ENCODE measurements at places on chromosomes 5 and 9.

GRCh38 chr9:87546704-87547103 is 49.0 kb downstream of the DAPK1 start:
- no peak for DNase-seq

DNA sequence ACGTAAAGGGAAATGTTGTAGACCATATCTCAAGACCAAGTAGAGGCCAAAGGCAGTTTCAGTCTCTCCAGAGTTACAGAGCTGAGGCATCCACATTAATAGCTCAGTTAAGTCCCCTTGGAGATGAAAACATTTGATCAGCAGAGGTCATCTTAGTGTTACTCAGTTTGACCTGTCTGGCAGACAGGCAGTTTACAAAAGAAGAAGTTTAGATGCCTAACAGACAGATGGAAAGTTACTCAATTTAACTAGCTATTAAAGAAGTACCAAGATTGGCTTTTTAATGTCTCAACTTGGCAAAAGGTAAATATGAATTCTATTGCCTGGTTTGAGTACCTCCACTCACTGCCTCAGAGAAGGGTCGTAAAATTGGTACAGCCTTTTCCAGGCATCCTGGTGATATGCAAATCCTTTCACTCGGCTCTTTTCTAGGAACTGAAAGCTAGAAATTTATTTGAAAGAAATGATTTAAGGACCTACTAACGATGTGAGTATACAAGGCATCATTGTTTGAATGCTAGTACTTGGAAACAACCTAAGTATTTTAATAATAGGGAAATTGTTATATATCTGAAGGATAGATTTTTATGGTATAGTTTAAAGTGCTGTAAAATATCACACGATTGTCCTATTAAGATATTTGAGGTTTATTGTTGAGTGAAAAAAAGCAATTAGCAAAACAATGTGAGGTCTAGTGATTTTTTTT is 14.8 kb downstream of the ACO1 start:
- no peak for DNase-seq

DNA sequence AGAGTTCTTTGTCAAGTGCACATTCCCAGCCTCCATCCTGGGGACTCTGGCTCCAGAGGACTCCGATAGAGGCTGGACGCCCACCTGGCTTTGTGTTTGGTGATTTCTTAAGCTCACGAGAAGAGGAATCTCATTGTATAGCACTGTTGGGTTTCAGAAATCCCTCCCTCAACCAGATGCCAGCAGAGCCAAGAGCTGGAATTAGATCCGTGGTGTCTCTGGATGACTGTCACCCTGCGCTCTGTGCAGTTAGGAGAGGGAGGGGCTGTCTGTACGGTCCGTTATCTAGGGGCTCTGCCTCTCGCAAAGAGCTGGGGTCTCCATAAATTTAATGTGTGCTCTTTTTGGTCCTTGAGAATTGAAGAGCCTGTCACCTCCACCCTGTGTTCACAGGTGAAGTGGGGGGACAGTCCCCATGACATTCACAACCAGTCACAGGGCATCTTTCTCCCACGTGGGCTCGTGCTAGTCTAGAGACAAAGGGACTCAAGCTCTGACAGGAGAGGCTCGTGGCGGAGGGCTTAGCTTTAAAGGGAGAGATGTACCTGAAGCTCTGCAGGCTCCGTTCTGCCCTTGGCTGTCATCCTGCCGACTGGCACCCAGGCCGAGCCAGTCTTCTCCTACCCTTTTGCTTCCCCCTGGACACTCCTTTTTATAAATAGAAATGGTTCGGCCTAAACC is 41.4 kb downstream of the FAM78A start:
- DNase-seq: no peak

GRCh38 chr5:38911933-38912332 is 66.1 kb downstream of the OSMR start:
- DNase-seq: no peak

Data from ELF-1 (cell line).